ENCODE measurements at places on chromosomes 3 and 15.

- DNase-seq: no peak
Observed at GRCh38 chr3:119530456-119530855, 29.0 kb downstream of the CD80 start.

DNA sequence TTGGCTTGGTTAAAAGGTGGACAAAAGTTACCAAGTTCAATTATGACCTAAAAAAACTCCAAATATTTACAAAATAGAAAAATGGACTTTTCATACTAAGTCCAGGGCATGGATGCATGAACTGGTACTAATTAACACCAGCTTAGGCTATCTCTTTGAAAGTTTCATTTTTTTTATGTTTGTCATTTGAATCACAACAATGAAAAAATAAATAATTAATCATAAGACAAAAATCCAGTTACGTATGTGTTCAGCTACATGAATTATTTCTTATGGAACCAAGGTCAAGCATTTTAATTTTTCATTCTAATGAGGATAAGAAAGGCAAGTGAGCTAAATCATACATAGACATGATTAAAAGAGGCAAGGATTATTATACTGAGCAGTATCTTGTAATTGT lies 23.7 kb upstream of the STRIT1 start:
- DNase-seq: no peak

DNA sequence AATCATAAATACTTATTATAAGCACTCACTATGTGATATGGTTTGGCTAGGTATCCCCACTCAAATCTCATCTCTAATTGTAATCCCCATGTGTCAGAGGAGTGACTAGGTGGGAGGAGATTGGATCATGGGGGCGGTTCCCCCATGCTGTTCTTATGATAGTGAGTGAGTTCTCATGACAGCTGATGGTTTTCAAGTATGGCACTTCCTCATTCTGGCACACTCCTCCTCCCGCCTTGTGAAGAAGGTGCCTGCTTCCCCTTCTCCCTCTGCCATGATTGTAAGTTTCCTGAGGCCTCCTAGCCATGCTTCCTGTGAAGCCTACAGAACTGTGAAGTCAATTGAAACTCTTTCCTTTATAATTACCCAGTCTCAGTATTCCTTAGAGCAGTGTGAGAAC lies 53.3 kb upstream of the CHMP2B start:
- DNase-seq: no peak

- no peak for DNase-seq
Observed at GRCh38 chr3:49161808-49162530, 4.2 kb downstream of the CCDC71 start.

DNA sequence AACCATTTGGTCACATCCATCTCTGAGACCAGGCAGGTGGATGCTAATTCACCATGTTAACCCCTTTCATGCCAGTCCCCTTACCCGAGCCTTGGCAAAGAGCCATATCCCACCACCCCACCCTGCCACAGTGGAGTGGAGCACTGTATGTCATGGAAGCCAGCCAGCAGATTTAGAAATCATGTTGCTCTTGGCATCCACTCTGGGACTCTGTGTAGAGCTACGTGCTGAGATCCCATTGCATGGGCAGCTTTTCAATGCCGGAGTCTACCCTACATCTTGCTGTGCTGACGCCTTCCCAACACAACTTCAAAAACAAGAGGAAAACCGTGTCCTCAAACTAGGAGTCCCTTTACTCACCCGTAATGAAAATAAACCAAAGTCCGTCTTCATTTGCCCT lies 131.0 kb downstream of the NTRK3 start:
- DNase-seq: no peak

GRCh38 chr15:83477172-83477807 lies 30.1 kb downstream of the SH3GL3 start:
- DNase-seq: no peak

- DNase-seq: no peak
Observed at GRCh38 chr3:171468296-171468906, 8.2 kb upstream of the TNIK start.

- no peak for DNase-seq
Observed at GRCh38 chr15:81182031-81182755, 14.5 kb upstream of the IL16 start.

GRCh38 chr15:57036352-57036751 lies 117.9 kb downstream of the TCF12 start:
- DNase-seq: no peak

DNA sequence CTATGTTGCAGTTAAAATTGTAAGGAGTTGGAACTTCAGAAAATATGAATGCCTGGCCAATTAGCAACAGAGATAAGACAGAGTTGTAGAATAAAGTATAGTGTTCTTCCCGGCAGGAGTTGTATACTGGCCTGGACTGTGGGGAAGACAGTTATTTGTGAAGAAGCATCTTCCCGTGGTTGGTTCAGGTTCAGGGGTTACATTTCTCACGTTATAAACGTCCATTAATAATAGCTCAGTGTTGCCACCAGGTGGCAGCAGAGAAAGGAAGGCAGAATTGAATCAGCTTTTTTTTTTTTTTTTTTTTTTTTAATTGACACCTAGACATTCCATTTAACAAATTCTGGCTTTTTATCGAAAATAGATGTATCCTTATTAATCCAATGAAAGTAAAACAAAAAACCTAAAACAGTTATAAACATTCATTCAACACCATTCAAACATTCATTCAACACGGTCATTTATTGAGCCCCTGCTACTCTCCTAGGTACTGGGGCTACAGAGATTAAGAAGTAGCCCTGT lies 66.4 kb upstream of the NR2E3 start:
- peak; percentile 49 for DNase-seq

GRCh38 chr3:177710506-177710905 lies 513.2 kb upstream of the TBL1XR1 start:
- DNase-seq: no peak

GRCh38 chr3:36362216-36362615 lies 18.1 kb upstream of the STAC start:
- no peak for DNase-seq

DNA sequence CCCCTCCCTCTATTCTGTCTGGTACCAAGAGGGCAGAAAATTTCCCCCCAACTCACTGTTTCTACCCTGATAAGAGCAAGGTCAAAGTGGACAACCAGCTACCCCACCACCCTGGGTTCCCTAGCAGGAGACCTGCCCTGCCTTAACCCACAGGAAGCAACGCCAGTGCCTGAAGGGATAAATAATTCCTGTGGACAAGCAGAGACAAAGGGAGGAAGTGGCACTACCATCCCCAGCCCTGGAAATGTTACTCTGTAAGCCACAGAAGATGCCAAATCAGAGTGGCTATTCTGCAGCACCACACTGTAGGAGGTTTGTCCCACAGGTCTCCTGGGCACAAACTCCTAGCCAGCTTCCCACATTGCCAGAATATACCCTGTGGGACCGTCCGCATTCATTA lies 80.1 kb downstream of the DNAH12 start:
- DNase-seq: no peak

- DNase-seq: no peak
Observed at GRCh38 chr3:182716114-182716688, 77.1 kb upstream of the ATP11B start.

GRCh38 chr3:178707311-178708031 lies 171.2 kb downstream of the KCNMB2 start:
- no peak for DNase-seq

GRCh38 chr3:182435860-182436259 lies 357.4 kb upstream of the ATP11B start:
- no peak for DNase-seq

DNA sequence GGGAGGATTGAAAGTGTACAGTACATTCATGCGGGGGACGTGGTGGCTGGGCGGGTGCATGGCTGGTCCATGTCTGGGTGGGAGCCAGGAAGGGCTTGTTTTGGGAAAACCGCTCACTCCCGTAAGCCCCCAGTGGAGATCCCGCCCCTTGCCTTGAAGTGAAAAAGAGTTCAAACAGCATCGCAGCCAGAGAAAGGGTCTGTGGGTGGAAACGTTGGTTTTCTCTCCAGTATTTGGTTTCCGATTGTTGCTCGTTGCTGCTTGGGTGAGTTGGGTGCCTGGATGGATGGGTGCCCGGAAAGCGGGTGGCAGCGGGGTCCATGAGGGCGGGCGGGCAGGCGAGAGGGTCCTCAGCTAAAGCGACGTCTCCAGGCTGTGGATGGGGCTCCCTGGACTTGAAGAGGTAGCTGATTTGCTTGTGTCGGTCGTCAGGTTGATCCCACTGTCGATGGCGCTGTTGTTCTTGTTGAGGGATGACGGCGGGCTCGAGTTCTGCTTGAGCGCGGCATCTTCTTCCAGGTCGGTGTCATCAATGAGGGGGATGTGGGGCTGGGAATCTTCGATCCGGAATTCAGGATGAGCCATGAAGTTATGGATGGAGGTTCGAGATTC lies 7.7 kb upstream of the SEC13 start:
- no peak for DNase-seq

DNA sequence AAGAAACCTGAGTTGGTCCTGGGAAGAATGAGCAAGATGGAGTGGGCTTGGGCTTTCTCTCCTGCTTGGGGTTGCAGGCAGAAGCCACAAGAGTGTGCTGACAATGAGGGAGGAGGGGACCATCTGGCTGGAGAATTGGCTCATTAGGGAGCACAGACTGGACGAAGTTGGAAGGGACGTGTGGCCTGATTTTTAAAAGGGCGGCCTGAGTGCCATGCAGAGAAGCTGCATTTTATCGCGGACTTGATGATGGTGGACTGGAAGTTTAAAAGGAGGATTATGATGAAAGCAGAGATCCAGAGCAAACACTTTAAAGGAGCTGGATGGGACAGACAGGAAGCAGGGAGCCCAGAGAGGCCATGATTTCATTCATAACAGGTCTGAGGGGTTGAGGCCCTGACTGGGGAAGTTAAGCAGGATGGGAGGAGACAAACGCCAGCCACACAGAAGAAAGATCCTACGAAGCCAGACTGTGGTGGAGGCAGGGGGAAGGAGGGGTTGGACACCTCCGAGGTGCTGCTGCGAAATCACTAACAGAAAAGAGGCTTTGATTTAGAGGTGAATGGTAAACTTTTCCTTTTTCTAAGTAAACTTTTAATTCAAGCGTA lies 23.6 kb downstream of the TLNRD1 start:
- no peak for DNase-seq

DNA sequence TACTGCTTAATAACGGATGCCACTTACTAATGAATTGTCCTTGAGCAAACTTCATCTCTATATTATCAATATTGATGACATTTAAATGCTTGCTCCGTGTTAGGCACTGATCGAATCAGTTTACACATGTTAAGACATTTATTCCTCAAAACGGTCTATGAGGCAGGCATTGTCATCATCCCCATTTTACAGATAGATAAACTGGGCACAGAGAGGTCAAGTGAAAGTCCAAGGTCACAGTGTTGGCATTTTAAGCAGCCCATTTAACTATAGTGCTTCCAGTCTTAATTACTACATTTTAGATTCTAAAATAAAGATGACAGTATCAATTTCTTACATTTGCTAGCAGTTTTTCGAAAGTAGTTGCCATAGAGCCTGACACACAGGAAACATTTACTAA lies 966 bp upstream of the ABI3BP start:
- DNase-seq: no peak

DNA sequence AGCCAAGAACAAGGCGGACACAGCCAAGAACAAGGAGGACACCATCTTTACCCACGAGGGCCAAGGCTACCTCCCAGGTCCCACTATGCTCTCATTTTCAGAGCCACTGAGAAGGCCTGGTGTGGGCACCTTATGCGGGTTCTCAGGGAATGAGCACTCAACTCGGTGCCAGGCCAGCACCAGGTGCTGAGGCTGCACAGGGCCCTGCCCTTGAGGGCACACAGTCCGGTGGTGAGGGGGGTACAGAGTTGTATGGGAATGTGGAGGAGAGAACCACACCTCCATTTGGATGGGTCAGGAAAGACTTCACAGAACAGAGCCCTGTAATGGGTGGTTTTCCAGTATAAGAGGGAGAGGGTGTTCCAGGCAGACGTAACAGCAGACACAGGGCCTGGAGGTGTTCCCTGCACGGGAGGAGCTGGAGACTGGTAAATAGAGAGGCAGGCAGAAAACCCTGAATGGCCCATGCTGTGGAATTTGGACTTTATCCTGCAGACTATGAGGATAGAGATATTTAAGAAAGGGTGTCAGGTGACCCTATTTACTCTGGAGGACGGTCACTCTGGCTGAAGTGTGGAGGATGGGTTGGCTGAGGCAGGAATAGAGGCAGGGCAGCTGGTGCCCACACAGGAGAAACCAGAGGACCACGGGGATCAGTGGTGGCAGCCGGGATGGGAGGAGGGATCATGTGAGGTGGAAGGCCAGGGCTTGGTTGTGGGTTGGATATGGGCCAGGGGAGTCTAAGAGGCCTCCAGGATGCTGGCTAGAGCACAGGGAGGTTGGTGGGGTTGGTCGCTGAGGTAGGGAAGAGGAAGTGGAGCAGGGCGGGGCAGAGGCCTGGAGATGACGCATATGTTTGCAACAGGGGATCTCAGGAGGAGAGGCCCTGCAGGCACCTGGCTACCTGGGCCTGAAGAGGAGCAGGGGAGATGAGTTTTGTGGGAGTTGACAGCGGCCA lies 34.6 kb downstream of the CRABP1 start:
- DNase-seq: no peak

DNA sequence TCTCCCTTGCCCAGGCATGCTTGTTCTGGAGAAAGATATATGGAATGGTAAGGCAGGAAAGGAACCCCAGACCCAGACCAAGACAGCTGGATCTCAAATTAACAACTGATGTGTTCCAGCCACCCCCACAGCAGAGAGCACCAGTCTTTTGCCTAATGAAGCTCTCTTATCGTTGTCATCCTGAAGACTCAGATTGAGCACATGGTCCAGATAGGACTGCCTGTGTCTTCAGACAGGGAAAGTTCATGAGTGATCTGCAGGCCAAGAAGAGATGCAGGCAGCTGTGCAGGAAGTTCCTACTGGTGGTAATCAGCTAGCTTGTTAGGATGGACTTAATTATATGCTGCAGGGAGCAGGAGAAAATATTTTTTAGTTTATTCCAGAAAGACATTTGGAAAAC lies 53.3 kb downstream of the PPP2R3A start:
- no peak for DNase-seq

DNA sequence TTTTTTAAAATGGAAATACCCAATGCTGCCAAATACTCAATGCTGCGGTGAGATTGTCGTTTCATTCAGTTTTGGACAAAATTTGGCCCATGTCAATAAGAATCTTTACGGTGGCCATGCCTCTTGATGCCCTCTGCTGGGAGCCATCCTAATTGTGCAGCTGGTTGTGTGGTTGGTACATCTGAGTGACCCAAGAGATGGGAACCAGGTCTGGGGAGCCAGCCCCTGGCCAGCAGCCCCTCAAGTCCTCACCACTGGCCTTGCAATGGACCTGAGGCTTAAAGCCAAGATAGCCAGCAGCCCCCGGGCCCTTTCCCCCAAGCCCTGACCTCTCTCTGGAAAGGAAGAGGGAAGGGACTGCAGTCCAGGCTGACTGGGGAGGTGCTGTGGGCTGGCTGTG lies 36.4 kb upstream of the ESYT3 start:
- DNase-seq: no peak

- DNase-seq: no peak
Observed at GRCh38 chr3:159616234-159616825, 372.3 kb upstream of the IL12A start.

- DNase-seq: no peak
Observed at GRCh38 chr15:45821390-45821789, 186.6 kb downstream of the SQOR start.

DNA sequence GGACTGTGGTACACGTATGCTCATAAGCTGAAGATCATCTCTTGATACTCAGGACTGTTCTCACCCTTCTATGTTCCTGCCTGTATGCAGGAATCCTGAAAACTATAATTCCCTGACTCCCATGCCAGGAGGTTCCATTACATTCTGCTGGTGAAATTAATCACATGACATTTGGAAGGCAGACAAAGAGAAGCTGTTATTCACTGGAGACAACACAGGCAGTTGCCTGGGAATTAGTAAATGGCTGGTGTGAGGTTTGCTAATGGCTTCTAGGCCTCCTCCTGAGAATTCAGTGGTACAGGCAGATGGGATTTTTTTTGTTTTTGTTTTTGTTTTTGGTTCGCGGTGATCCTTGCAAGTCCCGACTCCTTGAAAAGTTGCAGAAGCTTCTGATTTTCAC lies 91.4 kb downstream of the CTNNB1 start:
- DNase-seq: no peak
